Trophoblast cell (in vitro differentiated cells and primary cell): ENCODE measurements at places on chromosomes 7 and 10.
A peak's percentile ranks its signal among the peaks of the same experiment; 100 is the strongest.

DNA sequence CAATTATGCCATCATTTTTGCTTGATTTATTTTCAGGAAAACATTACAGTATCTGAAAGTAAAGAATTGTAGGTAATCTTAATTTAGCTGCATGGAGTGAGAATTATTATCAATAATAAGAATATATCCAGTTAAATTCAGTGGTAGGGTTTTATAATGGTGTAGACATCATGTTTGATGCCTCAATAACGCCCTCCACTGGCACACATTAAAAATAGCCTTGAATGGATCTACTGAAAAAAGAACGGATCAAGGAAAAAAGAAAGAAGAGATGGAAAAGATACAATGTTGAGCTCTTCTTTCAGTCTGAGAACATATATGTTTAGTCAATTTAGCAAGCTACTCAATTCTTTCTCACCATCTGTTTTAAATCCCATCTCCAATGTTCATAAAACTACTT is 319.2 kb downstream of the CDC14C start:
- DNase-seq, result no peak

GRCh38 chr7:134900166-134900982 is 85.9 kb upstream of the AGBL3 start:
- no peak for DNase-seq

DNA sequence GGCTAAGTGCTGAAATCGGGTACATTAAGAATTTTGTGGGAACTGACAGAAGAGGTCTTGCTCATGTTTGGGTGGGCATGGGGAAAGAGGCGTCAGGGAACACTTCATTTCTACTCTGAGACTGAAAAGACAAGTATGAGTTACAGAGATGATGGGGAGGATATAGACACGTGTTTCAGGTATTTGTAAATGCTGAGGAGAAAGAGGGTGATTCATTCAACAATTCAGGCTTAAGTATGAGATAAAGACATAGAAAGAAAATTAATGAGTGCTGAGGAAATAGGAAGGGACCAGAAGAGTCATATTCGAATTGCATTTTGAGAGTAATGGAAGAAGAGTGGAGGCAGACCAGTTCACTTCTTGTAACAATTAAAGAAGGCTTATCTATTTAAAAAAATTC is 143.6 kb downstream of the HBP1 start:
- no peak for DNase-seq

DNA sequence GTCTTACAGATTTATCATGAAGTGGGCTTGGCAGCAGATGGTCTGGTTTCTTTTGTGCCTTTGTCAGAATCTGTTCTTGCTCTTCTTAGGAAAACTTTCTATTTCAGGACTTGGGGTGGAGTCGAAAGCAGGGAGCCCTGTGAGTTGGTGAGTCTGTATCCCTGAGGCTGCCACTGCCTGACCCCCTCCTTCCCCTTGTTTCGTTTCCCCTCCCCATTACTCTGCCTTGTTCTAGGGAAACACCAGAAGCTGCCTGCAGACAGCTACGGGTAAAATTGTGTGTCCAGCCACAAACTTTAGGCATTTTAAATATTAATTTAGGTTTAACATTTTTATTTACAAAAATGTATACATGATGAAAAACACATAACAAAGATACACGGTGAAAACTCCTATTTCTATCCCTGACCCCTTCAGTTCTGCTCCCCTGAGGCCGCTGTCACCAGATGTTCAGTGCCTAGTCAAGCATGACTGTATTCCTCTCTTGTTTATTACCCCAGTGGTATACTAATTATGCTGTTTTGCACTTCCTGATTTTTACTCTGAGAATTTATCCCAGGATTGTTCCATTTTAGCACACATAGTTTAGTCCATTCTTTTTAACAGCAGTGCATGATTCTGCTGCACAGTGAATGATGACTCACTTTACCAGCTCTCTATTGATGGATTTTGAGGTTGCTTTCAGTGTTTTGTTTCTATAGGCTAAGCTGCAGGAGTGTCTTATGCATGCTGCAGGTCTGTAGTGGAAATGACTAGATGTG is 9.1 kb downstream of the TSPAN14 start:
- no peak for DNase-seq

DNA sequence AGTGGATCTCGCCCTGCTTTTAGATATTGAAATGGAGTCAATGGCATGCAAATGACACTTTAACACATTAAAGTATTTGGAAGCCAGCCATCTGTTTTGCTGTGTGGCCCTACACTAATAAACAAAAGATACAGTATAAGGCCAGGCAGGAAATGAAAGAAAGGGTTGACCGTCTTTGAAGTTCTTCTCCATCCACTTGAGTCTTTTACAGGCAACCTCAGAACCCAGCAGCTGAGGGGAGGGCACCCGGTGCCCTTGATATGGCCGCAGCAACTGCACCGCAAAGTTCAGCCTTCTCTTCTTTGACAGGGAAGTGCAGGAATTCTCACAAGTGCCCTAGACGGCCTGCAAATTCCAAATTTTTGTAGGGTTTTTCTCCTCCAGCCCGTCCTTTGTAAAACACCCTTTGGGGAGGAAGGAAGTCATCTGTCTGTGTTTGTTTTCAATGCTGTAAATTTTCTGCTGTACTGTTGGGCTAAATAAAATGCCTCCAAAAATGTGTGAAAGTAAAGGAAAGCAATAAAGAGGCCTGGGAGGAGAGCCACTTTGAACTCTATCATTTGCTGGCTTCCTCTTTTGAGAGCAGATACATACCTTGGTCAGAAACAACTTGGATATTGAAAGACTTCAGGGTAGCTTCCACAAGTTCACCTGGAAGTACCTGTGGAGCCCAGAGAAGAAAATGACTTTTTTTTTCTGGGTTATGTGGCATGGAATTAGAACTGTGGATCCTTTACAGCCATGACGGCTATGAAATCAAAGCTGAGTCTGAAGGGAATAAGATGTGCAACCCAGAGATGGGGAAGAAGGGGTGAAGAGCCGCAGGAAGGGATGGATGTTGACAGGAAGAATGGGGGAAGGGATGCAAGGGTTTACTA is 3.6 kb downstream of the HOXA1 start:
- DNase-seq, result no peak

DNA sequence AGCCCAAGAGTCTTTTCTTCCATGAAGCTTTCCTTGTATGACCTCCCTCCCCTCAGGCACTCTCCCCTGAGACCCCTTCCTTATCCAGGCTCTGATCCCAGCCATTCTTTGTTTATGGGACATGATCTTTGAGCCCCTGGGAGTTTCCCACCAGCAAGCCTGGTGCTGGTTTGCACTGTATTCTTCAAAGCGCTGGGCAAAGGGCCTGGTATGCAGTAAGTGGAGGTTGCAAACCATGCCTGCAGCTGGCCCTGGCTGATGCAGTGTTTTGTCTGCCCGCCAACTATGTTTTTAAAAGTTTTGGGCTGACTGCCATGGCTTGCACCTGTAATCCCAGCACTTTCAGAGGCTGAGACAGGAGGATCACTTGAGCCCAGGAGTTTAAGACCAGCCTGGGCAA is 6.8 kb upstream of the NODAL start:
- no peak for DNase-seq

GRCh38 chr7:137209151-137209817 is 134.2 kb downstream of the PTN start:
- DNase-seq, result no peak

DNA sequence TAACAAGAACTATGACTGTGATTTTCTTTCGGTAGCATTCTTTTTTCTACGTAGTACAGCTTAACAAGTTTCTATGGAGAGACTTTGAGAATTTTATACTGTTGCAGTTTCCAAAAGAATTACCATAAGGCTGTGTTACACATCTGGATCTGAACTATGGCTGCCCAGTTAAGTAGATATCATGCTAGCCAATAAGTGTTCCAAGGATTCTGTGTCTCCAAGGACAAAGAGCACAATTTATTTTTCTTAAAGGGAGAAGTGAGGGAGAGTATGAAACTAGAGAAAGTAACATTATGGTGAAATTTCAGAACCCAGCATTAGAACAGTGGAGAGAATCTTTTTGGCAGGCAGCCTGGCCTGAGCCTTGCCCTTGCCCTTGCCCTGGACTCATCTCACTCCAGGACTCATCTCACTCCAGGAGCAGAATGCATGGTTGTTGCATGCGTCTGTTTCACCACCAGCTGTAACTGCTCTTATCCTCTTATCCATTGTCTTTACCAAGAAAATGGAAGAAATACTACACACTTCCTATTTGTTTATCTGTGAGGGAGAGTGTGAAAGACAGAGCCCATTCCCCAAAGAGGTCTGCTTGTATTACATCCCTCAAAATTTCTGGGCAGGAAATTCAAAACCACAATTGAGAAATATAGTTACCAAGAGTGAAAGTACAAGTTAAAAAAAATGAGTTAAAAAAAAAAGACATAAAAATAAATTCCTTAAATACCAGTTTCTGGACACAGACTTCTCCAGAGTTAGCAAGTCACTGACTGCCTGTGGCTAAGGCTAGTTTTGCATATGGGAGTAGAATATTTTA is 1067.5 kb downstream of the NRG3 start:
- DNase-seq, result no peak

DNA sequence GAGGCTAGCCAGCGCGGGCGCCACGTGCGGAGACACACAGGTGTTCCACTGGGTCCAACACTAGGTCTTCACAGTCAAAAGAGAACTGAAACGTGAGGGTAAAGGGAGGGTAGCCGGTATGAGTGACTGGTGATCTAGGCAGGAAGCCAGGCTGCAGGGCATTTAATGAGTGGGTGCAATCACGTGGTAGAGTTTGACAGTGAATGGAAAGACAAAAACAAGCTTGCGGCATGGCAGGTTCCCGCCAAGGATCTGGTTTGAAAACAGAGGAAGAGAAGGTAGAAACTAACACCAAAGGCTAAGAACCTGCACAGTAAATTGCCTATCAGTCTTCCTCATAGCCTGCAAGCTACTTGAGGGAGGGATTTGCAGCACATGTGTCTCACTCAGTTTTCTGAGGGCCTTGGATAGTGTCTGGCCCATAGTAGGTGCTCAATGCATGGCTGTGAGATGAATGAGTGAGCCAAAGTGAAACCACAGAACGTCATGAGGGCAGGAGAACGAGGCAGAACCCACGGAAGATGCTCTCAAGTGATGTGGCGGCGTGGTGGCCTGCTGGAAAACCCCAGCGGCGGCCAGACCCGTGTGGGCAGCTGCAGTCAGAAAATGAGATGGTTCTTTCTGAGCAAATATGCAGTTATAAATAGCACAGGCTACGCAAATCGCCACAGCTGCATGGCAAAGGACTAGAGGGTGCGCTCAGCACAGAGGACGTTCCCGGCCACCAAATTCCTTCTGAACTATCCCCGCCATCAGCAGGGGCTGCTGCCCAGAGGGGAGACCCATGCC is 183.6 kb upstream of the NFE2L3 start:
- DNase-seq, result no peak

GRCh38 chr7:231030-231857 is 38.9 kb downstream of the FAM20C start:
- no peak for DNase-seq

- DNase-seq, result no peak
These were observed 106.4 kb upstream of the ARMC3 start for GRCh38 chr10:22821501-22821900.

GRCh38 chr7:81690688-81691087 is 79.2 kb downstream of the HGF start:
- DNase-seq, result no peak

DNA sequence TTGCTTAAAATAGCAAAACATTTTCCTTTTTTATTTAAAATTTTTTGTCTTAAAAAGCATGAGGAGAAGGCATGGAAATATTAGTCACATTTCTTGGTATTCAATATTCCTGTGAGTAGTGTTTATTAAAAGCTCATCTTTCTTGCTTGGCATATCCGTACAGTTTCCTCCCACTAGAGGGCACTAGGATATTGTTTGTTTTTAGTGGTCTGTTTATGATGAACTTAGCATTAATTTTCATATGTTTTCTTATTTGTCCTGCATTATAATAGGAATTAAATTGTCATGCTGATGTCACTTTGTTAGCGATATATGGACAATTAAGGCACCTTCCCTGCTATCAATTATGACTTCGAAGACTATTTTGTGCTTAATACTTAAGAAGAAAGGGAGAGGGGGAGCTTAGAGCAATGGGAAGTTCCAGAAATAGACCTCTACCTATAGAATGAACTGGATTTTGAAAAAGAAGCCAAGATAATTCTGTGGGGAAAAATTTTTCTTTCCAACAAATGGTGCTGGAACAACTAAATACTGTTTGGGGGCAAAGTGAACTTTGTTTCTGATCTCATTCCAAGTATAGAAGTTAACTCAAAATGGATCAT is 91.0 kb upstream of the STRIP2 start:
- DNase-seq, result peak; percentile 73

DNA sequence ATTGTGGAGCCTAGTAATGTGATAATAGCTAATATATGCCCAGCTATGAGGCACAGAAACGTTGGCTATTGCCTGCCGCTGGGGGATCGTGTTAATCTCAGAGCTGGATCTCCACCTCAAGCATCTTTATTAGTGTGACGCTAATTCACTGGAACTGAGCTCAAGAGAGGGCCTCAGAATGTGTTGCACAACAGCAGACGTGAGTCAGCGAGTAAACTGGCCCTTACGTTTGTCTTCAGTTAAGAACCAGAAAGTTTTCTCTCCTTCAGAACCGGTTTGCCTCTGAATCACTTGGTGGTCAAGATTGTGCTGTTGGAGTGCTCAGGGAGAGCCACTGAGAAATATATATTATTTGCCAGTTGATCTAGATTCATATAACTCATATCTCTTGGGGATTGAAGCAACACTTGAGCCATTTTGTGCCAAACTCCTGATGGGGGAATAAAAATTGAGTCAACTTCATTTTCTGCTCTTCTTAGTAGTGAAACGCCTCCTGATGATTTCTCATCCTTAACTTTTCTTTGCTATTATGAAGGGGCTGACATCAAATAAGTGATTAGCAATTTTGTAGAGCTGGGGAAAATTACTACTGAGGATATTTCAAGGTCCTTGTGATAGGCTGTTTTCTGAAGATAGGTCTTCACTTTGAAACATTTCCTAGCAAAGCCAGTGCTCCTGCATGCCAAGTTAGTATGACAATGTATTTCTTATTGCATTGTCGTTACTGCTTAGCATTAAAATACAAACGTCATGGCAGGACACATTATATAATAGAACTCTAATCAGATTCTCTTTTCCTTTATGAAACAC is 22.3 kb downstream of the BZW2 start:
- DNase-seq, result peak; percentile 100

GRCh38 chr7:116683786-116684185 is 11.8 kb downstream of the MET start:
- DNase-seq, result no peak

DNA sequence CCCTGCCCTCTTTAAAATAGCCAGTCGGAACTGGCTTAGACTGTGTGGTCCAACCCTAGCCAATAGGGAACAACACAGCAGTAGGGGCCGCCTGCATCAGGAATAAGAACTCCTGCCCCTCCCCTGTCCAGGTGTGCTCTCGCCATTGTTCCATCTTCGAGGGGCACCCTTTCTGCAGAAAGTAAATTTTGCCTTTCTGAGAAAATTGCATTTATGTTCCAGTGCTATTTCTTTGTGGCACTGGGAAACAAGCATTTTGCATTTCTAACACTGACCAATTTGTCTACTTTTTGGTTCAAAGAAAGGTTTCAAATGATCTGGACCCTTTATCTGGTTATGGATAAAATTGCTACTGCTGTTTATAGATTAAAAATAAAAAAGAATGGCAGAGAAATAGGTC is 90.2 kb upstream of the AGBL3 start:
- DNase-seq, result no peak

- DNase-seq, result no peak
These were observed 76.6 kb upstream of the TNRC18 start for GRCh38 chr7:5500056-5500776.

- peak; percentile 76 for DNase-seq
These were observed 14.9 kb upstream of the CRCP start for GRCh38 chr7:66099551-66100407.
